ENCODE measurements at places on chromosomes 13 and 19.

GRCh38 chr19:38655148-38655824 lies 7.8 kb downstream of the ACTN4 start:
- DNase-seq, result no peak

DNA sequence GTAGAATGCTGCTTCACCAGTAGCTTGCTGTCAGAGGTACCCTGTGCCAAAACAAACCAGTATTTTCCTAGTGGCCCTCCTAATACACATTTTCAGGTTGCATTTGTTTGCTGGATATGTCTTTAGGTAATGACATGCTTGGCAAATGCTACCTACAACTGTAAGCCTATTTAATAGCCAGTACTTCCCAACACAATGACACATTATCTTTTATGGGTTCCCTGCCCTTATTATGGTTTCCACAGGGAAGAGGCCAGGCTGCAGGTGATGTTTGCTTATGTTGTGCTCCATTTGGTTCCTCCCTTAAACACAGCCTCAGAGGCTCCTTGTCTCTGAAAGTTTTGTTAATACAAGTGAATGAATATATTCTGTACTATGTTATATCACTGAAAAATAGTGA lies 24.7 kb downstream of the FRY start:
- DNase-seq, result no peak

DNA sequence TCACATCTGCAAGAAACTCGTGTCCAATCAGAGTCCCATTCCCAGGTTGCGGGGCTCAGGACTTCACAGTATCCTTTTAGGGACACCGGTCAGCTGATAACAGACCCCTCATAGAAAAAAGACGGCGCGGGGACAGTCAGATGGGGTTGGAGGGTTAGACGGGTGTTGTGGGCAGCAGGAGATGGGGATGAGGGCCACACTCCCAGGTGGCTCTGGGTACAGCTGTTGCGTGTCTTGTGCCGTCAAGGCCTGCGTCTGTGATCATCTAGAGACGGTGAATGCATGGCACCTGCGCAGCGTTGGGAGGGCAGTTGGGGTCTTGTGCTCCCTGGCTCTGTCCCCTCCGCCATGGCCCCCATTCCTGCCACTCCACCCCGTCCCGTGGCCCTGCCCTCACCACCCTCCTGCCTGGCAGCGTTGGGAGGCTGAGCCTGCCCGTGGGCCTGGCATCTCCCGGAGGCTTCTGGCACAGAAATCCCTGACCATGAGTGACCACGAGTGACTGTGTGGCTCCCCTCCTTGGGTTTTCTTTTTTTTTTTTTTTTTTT lies 14.0 kb upstream of the TEKTIP1 start:
- DNase-seq, result no peak

- DNase-seq, result no peak
Measured at GRCh38 chr13:73222627-73223305, 164.0 kb downstream of the KLF5 start.

GRCh38 chr13:109331898-109332297 lies 454.5 kb downstream of the IRS2 start:
- DNase-seq, result no peak

GRCh38 chr19:40673397-40673796 lies 17.1 kb downstream of the NUMBL start:
- DNase-seq, result no peak

- DNase-seq, result no peak
Measured at GRCh38 chr13:20571676-20572075, 4.7 kb downstream of the IFT88 start.

- no peak for DNase-seq
Measured at GRCh38 chr13:31923134-31923763, 108.3 kb upstream of the FRY start.

GRCh38 chr19:16222806-16223205 lies 25.1 kb downstream of the AP1M1 start:
- DNase-seq, result no peak

DNA sequence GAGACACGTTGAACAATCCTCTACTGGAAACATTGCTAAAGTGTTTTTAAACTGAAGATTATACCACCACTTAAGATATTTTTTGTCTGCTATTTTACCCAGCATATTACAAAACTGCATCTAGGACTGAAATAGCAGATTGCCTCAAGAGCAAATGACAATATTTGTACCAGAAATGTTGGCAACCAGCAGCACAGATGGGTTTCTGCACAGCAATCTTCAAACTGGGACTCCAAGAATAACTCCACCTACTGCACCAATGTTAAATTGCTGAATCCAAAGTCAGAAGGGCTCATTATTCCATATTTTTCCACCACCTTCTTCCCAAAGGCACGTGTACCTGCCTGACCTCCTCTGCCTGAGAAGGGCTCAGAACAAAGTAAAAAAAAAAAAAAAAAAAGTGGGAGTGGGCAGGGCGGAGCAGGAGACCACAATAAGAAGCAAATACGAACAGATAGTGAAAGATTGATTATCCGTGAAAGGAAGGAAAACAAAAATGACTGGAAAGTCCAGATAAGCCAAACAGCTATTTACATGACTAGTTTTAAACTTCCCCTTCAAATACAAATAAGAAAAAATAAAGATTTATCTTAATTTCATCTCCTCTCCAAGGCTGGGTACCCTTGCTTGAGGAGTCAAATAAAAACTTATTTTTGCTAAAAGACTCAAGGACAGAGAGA lies 79.4 kb downstream of the FOXO1 start:
- no peak for DNase-seq

- no peak for DNase-seq
Measured at GRCh38 chr19:17968362-17968761, 1.5 kb downstream of the KCNN1 start.

DNA sequence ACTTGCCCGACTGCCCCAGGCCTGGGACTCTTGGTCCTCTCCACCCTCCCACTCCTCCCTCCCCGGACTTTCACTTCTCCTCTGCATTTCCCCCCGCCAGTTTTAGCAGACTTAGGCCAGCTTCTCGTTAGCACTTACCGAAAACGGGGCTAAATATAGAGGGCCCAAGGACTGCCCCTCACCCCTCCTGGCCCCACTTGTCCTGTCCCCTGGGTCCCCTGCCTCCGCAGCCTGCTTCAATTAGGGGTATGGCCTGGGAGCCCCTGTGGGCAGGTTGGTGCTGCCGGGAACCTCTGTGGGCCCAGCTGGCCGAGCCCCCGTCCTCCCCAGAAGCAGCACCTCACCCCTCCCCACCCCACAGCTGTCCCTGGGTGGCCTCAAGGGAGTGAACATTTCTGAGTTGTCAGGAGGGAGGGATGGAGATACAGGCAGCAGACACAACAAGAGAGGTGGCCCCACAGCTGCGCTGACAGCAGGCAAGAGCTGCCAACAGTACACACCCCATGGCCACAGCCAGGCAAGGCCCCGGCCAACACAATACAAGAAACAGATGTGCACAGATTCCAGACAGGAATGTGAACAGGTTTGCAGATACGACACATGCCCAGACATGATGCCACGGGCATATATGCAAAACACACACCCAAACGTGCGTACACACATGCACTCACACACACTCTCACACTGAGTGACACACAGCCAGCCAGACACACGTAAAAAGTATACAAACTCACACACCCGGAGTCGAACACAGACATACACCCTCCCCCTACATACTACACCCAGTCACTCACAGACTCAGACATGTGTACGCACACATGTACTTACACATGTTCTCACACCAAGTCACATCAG lies 2.6 kb downstream of the POU2F2 start:
- DNase-seq, result no peak

GRCh38 chr13:21039097-21039800 lies 22.1 kb downstream of the LATS2 start:
- DNase-seq, result no peak

DNA sequence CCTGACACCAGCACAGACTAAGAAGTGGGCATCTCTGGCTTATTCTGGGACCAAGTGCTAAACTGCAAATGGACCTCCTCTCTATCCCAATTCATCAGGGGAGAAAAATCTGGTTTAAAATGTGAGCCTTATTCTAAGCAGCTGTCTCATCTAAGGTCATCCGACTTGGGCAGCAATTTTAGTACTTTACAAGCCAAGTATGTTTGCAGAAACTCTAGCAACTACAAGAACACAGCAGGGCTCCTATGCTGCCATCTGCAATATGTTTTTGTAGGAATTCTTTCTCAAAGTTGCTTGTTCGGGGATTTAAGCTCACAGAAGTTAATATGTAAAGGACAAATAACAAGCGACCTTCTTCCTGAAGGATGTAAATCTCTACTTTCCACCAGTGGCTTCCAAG lies 113.1 kb downstream of the FOXO1 start:
- DNase-seq, result no peak

DNA sequence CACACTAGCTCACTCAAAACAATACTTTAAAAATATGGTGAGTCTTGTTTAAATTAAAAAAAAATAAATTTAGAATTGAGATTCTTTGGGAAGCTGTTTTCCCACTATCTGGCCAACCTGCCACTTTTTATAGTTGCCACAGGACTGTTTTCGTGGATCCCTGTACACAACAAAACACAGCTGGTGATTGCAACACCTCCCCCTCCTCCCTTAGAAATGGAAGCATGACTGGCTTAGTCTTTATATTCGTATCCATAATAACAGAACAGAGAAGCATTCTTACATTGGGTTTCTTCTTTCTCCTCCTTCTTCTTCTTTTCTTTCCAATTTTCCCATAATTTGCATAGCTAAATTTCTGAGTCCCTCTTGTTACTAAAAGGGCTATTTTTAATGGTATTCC lies 79.5 kb upstream of the GJB6 start:
- no peak for DNase-seq

DNA sequence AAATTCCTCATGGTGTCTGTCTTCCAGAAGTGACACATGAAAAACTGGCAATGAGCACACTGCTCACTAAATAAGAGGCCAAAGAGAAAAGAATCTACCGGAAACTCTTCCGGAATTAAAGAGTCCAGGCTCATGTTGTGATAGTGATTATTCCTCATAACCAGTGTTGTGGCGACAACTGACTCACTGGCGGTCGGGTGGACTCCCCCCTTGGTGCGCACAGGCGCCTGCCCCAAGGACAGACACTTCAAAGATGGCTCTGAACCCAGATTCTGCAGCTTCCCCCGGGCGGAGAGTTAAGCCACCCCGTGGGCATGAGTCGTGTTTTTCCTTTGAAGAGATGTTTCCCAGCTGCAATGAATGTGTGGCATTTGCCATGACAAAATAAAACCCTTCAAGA lies 10.3 kb downstream of the IL17D start:
- DNase-seq, result no peak

GRCh38 chr13:93227280-93227877 lies 772 bp downstream of the GPC6 start:
- no peak for DNase-seq

GRCh38 chr19:35462476-35462953 lies 14.5 kb downstream of the FFAR2 start:
- DNase-seq, result peak; percentile 56

- no peak for DNase-seq
Measured at GRCh38 chr19:44931541-44931940, 10.5 kb upstream of the APOC4 start.

GRCh38 chr19:2329501-2329916 lies 1.0 kb downstream of the SPPL2B start:
- DNase-seq, result no peak

GRCh38 chr13:35621989-35622388 lies 145.5 kb upstream of the MAB21L1 start:
- DNase-seq, result no peak

DNA sequence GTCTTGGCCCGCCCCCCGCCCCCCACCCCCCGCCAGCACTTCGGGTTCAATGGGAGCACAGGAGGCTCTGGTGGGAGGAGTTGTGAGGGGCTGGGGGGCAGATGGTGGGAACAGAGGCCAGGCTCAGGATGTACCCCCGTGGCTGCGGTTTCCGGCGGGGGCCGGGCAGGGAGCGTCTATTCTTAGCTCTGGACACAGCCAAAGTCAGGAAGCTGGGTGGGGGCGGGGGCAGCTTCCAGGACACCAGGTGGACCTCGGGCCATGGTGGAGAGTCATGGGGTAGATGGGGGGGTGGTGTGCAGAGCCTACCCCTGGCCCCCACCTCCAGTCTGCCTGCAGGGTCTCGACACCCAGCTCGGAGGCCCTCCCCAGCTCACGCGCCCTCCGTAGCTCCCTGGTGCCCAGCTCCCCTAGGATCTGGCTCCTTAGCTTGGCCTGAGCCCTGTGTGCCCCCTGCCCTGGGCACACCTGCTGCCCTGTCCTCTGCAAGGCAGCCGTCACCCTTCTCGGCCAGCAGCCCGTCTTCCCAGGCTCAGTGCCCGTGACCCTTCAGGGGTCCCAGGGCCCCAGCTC lies 2.2 kb upstream of the TBXA2R start:
- DNase-seq, result no peak

Measured in CD4-positive, alpha-beta T cell treated with Interleukin-17A for 4 hours (primary cell).